Tongue (tissue), 3 donors: ENCODE measurements at places on chromosomes 6 and 20. TPM values are rescaled to one million over a fixed set of nuclear protein-coding genes. Genes with fewer than 3 reads are reported as not detected.
A peak's percentile ranks its signal among the peaks of the same experiment; 100 is the strongest.

GRCh38 chr6:122726649-122727048 is 52.9 kb upstream of the FABP7 start:
- DNase-seq = no peak

DNA sequence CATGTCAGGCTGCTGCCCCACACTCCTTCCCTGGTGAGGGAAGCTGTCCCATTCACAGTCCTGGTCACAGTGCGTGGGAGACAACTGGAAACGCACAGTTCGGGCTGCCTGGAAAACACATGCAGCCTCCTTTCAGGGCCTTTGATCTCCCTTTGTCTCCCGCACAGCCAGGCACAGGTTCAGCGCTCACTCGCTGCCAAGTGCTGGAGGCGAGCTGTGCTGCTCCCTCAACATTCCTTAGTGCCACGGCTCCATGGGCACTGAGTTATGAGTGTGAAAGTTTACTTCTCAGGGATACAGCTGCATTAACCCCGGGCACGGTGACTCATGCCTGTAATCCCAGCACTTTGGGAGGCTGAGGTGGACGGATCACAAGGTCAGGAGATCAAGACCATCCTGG is 9.1 kb downstream of the YTHDF1 start:
- no peak for DNase-seq

- no peak for DNase-seq
These were observed 150.6 kb upstream of the AGPAT4 start for GRCh38 chr6:161424421-161424820.

- no peak for DNase-seq
These were observed 277.5 kb upstream of the ZFP64 start for GRCh38 chr20:52469128-52469527.

DNA sequence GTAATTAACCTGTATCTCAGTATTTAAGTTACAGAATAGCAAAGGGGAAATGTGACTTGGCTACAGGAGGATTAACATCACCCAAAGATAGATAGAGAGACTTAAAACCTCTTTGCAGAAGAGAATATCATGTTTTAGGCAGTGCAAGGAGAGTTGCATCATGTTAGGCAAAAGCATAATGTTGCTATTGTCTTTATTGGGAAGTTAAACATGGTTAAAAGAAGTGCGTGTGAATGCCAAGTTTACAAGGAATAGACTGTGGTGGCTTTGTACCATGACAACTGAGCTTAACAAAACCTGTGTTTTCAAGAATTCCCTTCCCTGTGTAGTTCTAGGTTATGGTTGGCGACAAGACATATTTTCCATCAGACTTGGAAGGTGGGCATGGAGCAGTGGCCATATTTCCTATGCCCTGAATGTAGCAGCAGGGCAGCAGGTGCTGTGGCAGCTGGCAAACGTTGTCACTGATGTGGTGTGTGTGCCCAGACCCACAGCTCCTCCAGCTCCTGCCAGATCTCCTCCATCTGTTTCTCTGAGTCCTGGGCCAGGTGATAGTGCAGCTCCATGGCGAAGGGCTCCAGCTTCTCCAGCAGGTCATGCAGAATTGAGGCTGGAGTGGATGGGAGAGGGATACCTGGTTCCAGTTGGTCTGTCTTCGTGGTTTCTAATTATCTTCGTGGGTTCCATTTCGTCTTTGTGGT is 163.3 kb downstream of the QRSL1 start:
- DNase-seq = no peak

MEP1A gene
- not detected for total RNA-seq

GRCh38 chr20:21161926-21162325 is 36.0 kb downstream of the KIZ start:
- no peak for DNase-seq

DNA sequence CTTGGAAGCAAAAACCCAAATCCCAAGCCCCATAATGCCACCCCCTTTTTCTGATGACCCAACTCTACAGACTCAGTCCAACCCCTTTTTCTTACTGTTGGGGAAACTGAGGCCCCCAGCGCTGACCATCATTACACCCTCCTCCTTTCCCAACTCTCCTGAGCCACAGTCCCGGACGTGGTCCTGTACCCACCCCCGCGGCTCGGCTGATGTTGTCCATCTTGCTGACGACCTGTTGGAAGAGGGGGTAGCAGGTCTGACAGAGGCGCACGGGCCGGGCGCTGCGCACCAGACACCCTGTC is 533 bp downstream of the OSTM1 start:
- DNase-seq = no peak

CNBD2 gene
- 1.9 TPM for total RNA-seq

- peak; percentile 88 for DNase-seq
These were observed 7.7 kb downstream of the CSTF1 start for GRCh38 chr20:56400001-56400640.

GNMT gene
- total RNA-seq = 0.41 TPM

GRCh38 chr6:29696147-29697125 is 15.5 kb upstream of the ZFP57 start:
- no peak for DNase-seq

DNA sequence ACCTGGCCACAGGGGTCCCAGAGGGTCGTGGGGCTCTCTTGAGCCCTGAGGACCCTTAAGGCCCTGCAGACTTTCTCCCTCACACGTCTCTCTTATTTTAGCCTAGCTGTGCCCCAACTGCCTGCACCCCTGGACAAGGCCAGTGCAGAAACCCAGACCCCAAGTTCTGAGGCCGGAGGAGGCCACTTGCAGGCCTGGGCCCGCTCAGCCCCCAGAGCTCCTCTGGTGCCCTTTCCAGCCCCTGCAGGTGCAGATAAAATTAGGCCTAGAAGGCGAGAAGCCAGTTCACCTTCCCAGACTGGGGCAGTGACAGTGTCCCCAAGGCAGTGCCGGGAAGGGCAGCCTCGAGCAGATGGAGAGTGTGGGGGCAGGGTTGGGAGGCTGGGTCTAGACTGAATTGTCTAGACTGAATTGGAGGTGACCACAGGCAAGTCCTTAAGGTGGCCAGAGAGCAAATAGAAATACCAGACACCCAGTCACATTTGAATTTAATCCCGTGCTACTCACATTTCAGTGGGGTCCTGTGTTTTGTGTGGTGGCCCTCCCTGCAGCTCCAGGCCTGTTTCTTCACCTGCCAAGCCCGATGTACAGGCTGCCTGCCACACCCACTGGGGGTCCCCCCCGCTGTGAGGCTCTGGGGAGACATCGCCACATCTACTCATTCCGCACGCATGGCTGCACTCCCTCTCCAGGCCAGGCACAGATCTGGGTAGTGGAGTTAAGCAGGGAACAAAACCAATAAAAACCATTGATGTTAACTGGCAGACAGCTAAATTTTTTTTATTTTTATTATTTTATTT is 8.6 kb upstream of the IP6K3 start:
- DNase-seq = peak; percentile 25

MCCD1 gene
- not detected for total RNA-seq

GPANK1 gene
- total RNA-seq = 18.0 TPM

GRCh38 chr6:157764178-157765068 is 58.6 kb upstream of the SNX9 start:
- DNase-seq = peak; percentile 77

DNA sequence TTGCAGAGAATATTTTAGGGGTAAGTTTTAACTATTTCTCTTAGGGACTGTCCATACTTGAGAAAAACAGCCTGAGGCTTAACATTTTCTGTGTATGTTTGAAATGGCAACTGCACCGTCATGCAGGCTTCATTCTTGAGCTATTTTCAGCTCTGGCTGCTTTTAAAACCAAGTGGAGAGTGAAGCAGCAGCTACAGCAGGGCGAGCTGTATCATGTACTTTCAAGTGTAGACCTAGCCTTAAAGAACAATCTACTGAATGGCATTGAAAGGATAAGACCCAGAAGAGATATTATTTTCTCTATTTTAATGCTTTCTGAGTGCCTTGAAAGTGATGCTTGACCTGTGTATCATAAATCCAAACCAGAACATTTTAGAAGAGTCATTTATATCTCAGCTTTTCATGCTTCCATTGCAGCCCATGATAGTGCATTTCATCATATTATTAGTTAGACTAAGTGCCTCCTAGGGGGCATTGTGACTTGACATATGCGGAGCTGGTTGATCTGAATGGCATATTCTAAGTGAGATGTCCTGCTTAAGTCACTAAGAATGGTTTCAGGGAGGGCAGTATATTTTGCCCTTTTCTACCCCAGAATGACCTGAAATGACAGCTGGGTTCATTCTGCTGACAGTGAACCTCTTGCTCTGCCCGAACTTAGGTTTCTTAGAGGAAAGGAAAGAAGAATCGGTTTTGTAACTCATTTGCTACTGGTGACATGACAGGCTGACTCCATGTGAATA is 85.3 kb downstream of the NKAIN2 start:
- DNase-seq = peak; percentile 47

GRCh38 chr6:89843070-89843469 is 13.4 kb downstream of the CASP8AP2 start:
- DNase-seq = peak; percentile 23

GRCh38 chr20:58492074-58492718 is 23.0 kb downstream of the APCDD1L start:
- DNase-seq = no peak

DNA sequence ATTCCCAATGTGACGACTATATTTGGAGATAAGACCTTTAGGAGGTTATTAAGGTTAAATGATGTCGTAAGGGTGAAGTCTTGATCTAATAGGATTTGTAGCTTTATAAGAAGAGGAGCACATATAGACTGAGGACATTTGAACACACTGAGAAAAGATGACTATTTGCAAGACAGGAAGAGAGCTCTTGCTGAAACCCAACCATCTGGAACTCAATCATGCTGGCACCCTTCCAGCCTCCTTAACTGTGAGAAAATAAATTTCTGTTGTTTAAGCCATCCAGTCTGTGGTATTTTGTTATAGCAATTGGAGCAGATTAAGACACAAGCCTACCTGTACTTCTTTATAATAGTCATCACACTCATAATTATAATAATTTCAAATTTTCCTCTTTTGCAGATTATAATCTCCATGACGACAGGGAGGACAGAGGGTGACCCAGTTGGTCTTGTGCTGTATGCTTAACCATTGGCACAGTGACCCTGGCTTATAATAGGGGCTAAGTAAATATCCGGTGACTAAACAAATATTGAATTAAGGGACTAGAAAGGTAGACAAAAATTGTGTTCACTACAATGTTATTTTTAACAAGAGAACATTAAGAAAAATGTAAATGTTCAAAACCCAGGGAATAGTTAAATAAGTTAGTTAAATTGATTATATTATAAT is 206.4 kb upstream of the HDDC2 start:
- peak; percentile 43 for DNase-seq

MAN1A1 gene
- 135 TPM for total RNA-seq

GRCh38 chr6:132132422-132132821 is 181.2 kb upstream of the CCN2 start:
- peak; percentile 45 for DNase-seq

- DNase-seq = peak; percentile 89
These were observed 71.7 kb downstream of the RCAN2 start for GRCh38 chr6:46419576-46420002.

GRCh38 chr6:104638841-104639290 is 220.9 kb downstream of the HACE1 start:
- DNase-seq = peak; percentile 10

DNA sequence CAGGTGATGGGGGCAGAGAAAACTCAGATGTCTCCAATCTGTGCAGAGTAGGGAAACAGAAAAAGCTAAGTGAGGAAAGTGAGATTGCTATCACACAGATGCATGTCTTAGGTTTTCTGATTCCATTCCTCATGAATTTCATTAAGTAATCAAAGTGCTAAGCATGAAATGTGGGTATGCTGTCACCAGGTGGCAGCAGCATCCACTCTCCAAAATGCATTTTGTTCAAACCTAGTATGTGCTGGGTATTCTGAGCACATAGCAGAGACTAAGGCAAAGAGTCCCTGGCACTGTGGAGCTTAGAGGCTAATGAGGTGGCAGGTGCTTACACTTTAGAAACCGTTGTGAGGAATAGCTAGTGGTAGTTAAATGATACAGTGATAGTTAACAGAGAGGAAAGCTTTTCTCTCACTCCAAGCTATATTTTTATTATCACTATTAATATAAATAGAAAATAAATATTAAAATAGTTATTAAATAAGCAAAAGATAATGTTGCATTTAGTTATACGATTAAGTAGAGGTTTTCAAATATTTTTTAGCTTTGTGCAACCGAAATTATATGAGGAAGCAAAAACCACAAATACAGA is 179.5 kb downstream of the CDH26 start:
- DNase-seq = peak; percentile 22

GRCh38 chr6:45454008-45454911 is 76.5 kb upstream of the SUPT3H start:
- no peak for DNase-seq

GRIK2 gene
- 3.1 TPM for total RNA-seq

GRCh38 chr6:18166312-18167036 is 11.3 kb downstream of the KDM1B start:
- no peak for DNase-seq

- peak; percentile 50 for DNase-seq
These were observed 16.2 kb downstream of the DNAJC5 start for GRCh38 chr20:63911176-63911575.

BPIFB2 gene
- total RNA-seq = 54.9 TPM

PAK5 gene
- total RNA-seq = 0.10 TPM

TFAP2D gene
- not detected for total RNA-seq

DNA sequence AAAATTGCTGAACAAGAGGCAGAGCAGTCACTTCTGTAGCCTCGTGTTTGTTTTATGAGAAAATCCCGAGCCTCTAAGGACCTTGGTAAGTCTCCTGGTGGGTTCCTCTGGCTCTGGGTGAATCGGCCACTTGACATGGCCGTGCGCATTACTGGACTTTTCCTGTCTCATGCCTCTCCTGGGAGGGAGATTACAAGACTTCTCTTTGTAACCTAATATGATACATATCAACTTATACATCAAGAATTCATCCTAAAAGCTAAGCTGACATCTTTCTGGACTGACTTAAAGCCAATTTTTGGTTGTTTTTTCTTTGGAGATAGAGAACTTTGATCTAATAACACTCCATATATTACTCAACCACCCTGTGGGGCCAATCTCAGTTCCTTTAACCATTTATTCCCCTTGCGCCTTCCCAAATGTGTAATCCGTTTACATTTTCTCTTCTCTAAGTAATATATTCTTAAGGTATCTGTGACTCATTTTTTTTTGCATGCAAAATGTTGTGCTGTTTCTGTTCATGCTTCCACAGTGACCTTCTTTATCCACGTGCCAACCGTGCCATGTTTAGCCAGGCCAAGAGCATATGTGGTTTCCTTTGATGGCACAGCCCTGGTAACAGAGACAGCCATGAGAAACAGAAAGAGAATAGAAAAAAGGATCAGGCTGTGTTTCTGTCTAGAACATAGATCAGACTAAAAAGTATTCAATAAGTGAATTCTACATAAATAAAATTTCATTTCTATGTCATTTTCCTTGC is 47.5 kb upstream of the JAG1 start:
- DNase-seq = no peak

DNA sequence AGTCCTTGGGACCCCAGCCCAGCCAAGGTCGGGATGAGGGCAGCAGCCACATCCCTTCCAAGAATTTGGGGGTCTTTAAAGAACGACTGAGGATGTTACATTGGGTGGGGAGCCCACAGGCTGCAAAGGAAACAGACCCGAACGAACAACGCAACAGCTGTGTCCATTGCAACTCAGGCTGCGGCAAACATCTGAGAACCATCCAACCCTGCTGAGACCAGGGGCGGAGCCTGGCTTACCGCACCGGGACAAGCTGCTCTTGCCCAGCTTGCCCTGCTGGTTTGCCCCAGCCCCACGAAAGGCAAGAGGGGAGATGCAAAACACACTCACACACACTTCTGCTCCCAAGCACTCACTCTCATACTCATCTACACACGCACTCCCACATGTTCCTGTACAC is 21.5 kb upstream of the TAF4 start:
- DNase-seq = peak; percentile 45
